NCI-H1417 treated with DMSO at 0.1 percent for 48 hours (cell line): ENCODE measurements at places on chromosomes 1 and 21.

DNA sequence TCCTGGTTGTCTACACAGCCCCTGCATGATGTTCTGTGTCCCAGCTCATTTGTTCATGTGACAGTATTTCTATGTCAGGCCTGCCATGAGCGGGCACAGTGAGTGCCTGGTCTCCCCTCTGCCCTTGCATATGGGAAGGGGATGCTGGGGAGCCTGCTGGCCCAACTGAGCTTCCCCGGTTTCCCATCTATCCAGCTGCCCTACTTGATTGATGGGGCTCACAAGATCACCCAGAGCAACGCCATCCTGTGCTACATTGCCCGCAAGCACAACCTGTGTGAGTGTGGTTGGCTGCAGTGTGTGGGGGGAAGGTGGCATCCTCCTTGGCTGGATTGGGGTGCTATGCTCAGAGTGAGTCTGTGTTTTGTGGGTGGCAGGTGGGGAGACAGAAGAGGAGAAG, 1.5 kb downstream of the GSTM4 start:
- DNase-seq, result no peak

GRCh38 chr1:226697151-226697928, 41.7 kb downstream of the ITPKB start:
- no peak for DNase-seq

DNA sequence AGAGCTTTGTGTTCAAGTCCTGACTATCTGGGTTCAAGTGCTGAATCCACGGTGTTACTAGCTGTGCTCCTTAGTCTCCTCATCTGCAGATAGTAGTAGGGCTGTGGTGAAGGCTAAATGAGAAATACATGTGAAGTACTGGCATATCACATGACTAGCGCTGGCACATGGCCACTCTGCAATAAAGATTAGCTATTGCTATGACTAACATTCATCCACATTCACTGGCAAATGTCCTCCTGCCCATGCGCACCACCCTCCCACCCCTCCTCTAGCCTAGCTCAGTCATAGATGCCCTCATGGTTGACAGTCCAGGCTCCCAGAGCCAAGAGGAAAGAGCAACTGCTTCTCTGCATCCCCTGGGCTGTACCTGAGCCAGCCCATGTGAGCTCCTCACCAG, 8.5 kb upstream of the COL8A2 start:
- no peak for DNase-seq

DNA sequence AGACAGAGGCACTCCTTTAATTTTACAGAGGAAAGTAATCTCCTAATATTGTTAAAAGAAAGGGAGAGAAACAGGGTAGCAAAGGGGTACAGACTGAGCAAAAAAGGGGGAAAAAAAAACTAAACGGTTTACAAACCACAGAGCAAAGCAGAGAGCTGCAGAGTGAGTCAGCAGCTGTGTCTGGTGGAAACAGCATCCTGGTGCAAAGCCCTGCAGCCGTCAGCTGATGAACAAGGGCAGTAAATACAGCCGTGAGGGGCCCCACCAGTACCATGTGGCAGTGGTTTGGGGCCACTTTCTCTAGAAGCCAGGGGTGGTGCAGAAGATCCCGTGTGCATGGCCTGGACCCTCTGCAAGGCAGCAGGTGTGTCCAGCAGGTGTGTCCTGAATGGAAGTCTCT, 111.3 kb downstream of the ERG start:
- no peak for DNase-seq

DNA sequence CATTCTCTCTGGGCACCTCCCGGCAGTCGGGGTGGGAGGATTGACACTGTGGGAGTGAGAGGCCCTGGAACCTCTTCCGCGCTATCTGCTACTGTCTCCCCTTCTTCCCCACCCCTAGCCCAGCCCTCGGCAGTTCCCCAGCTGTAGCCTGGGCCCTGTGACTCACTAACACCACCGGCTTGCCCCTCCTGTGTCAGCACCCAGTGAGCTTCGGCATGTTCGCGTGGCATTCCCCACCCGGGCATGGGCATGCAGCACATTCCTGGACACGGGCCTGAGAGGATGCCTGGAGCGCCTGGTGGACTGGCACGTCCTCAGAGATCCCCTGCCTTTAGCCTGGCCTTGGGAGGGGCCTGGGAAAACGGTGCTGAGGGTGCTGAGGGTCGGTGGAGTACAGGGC, 1.3 kb downstream of the CDK18 start:
- no peak for DNase-seq

DNA sequence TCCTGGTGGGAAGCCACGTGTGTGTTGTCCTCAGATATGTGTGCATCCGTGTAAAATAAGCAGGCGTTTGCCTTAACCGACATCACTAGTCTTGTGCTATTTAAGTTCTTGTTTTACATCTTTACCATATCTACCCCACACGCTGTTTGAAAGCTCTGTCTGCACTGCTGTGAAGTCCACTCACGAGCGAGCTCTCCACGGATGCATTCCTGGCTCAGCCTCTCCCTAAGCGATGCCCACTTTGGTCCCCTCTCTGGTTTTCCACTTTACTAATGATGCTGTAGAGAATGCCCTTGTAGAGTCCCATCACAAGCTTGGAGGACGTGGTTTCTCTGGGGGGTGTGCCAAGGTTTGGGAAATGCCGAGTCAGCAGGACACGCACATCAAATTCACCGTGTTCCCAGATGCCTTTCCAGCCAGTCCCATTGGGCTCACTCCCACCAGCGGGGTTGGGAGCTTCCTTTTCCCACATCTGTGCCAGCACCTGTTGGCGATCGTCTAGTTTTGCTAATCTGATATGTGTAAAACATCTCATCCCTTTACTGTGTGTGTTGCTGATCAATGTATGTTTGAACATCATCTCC, 43.8 kb downstream of the ACTL8 start:
- no peak for DNase-seq

DNA sequence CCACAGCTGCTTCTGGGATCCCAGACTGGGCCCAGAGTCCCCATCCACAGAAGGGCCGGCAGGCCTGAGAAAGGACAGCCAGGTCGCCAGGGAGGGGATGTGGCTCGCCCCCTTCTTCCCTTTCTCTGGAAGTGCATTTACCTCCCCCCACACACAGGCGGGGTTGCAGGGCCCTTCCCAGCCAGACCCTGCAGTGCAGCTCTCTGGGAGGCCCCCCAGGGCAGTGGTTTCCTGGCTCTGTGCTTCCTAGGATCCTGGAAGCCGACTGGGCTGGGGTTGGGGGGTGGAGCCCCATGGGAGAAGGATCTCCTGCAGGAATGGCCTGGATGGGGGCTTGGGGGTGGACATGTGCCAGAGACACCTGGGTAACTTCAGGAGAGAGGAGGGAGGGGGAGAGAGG, 4.2 kb upstream of the COL6A1 start:
- no peak for DNase-seq

- DNase-seq, result no peak
Measured at GRCh38 chr1:107525145-107525544, 384.3 kb downstream of the NTNG1 start.

DNA sequence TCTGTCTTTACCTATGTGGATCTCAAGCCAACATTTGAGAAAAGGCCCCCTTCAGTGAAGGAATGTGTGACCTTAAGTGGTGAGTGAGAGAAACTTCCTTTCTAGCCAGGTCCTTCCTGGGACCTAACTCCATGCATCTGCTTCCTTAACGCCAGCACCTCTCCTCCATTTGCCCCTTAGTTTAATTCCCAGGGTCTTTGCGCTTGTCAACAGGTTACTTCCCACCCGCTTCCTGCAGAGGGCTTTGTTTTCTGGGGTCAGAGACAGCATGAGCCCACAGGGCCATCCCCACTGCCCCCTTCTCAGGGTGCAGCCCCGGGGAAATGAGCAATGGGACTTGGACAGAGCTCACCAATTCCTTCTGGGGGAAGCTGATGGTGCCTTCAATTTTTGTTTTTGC, 54.8 kb downstream of the EVA1C start:
- DNase-seq, result no peak

GRCh38 chr1:183073320-183073719, 50.1 kb downstream of the LAMC1 start:
- DNase-seq, result no peak

GRCh38 chr1:56463376-56463775, 116.0 kb downstream of the PLPP3 start:
- DNase-seq, result no peak

GRCh38 chr1:81382561-81382960, 418.2 kb upstream of the ADGRL2 start:
- DNase-seq, result no peak

DNA sequence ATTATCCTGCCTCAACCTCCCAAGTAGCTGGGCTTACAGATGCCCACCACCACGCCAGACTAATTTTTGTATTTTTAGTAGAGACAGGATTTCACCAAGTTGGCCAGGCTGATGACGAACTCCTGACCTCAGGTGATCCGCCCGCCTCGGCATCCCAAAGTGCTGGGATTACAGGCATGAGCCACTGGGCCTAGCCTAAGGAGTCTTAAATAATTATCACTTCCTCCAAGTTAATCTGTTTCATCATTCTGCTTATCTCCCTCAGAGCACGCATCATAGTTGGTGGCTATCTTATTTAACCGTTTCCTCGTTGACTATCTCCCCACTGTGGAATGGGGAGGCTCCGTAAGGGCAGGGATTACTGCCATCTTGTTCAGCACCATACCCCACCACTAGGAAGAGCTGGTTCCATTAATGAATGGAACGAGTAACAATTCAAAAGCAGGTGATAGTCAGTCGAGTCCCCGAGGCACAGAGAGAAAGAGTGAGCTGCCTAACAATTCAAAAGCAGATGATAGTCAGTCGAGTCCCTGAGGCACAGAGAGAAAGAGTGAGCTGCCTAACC, 52.7 kb downstream of the GLUL start:
- no peak for DNase-seq

DNA sequence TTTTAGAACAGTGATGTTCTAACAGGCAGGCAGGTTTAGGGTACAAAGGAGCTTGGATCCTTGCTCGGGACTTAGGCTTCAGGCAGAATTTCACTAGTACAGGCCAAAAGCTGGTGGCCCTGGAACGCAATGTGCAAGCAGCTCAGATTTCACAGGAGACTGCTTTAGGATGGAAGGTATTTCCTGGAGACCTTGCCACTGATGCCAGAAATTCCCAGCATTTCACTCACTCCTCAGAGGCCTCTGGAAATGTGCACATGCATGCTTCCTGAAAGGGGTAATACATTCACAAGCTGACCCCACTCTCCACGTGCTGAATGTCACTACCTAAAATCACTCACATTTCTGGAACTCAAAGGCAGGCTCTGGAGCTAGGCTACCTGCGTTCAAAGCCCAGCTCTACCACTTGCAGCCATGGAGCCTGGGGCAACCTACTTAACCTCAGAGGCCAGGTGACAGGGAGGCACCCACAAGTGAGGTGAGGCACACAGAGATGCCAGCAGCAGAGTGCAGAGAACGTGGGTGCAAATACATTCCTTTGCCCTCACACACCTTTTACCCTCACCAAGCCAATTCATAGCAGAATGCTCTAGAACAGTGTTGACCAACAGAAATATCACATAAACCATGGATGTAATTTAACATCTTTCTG, 56.5 kb downstream of the CDC7 start:
- DNase-seq, result no peak

GRCh38 chr1:79431340-79431739, 424.8 kb upstream of the ADGRL4 start:
- DNase-seq, result no peak

DNA sequence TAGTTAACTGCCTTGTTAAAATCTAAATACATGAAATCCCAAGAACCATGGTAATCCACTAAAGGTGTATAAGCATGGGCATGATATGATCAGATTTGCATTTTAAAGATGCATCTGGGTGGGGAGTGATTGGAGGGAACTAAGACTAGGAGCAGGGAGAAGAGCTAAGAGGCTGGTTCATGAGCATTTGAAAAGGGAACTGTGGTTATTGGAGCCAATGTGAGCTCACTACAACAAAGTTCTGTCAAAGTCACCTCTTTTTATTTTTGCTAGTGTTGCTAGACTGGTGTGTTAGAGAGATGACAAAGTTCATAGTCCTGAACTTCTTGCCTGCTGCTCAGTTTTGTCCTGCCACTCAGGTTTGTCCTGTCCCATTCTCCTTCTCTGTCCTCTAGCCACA, 67.1 kb upstream of the LRRC8D start:
- DNase-seq, result no peak

DNA sequence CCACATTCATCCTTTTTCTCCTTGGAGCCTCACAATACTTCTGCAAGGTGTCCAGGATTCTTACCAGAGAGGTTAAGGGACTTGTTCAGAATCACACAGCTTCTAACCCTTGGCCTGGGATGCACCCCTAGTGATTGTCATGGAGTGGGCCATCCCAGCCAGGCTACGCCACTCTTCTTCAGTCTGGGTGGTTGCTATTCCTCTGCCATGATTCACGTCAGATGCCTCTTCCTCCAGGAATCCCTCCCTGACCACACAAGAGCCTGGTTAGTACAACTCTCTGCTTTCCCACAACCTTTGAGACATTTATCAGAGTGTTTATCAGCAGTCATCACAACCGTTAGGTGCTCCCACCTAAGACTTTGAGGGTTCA, 121.8 kb downstream of the EPHB2 start:
- DNase-seq, result no peak

DNA sequence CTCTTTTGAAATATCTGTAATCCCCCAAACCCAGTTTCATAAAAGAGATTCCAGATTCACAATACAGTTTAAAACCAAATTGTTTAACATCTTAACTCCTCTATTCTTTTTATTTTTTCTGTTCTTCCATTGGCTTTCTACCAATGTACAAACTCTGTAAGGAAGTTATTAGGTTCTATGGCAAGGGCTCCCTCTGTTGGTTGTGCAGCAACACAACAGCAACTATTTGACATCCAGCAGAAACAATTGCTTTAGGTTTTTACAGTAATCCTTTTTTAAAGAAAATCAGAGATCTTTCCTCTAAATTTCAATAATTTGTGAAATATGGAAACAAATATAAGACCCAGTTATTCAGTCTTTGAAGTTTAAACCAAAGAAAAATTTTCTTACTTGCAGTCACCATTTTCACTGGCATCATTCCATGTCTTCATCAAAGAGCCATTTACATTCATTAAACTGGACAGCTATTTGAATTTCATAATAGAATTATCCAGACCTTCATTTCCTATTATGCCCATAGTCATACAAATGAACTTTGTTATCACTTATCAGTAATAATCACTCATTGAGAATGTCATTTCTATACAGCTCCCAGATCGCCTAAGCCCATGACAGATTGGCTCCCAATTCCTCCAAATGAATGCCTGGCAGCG, 46.5 kb upstream of the RNF11 start:
- DNase-seq, result no peak

- DNase-seq, result no peak
Measured at GRCh38 chr1:9315411-9316079, 22.9 kb downstream of the SPSB1 start.

GRCh38 chr1:157270705-157271274, 132.6 kb upstream of the ETV3 start:
- no peak for DNase-seq

DNA sequence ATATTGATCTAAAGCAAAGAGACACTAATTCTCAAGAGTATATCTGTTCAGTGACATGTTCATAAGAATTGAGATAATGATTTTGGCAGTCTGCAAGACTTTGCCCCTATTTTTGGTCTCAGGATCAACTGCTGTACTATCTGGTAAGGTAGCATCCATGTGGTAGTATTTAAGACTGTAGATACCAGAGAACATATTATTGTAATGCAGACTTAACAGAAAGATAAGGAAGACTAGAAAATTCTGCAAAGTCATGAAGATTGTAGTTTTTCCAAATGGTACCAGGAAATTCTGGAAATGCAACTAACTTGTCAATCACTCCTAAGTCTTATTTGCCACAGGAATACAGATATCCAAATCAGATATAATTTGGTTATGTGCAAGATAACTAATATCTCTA, 35.1 kb downstream of the RNF2 start:
- DNase-seq, result no peak

- no peak for DNase-seq
Measured at GRCh38 chr1:150268340-150268704, 494 bp downstream of the APH1A start.
